SW 1271 (cell line): ENCODE measurements at places on chromosomes 13 and 19.

GRCh38 chr13:25890671-25891212 lies 161.1 kb downstream of the SHISA2 start:
- no peak for DNase-seq

DNA sequence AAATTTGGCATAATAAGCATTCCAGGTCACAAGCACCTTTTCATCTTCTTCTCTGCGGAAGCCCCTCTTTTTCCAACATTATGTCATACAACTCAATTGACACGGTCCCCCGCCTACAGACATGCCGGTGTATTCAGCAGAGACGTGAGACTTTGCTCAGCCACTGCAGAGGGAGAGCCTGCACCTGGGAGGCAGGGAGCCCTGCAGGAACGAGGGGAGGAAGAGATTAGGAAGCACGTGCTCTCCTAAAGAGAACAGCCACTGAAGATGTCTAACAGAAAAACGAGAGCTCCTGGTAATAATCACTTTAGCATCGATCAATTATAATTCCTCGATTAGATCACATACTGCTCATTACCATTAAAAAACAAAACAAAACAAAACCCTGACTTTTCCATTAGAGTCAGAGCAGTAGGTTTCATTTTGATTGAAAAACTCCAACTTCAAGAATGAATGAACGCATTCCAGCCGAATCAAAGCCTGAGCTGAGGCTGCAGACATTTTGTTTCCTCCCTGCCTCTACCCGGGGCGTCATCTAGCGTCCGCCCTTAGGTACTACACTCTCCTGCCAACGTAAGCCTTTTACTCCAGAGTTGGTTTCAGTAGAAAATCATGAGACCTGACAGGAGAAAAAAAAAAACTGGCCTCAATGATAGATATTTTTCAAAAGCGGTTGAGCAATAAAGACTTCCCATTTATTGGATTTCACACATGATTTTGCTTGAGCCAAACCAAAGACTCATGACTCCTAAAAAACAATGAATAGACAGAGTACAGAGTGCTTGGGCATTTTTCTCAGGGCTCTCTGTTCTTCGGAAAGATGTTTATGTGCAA lies 194.5 kb downstream of the KATNAL1 start:
- DNase-seq, result no peak

DNA sequence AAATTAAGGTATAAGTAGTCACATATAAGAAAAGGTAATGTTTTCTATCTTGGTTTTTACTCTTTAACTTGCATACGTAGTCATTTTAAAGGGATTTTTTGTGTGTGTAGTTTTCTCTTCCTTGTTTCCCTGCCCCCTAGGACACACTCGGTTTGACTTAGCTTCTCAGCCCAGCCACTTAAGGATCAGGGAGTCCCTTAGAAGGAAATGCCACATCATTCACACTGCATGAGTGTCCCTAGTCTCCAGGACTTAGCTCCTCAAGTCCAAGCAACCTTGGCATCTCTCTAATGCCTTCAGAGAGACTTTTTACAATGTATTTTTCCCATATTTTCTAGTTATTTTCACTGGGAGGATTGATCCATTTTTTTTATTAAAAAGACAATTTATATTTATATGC lies 1407.7 kb downstream of the EFNB2 start:
- no peak for DNase-seq

DNA sequence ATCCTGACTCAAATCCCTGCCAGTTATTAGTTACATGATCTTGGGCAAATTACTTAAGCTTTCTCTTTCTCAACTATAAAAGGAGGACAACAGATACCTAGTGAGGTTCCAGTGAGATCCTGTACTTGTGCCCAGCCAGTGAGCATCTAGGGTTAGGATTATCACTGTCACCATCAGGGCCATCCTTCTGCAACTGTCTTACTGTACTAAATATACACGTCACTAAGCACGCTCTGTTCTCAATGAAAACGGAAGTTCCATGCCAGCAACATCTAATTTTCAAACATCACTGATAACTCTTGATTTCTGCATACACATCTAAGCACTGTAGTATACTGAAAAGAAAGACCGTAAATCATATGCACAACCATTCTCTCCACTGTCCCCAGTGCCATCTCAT lies 70.0 kb downstream of the FOXO1 start:
- DNase-seq, result no peak

GRCh38 chr13:26509491-26509890 lies 48.0 kb upstream of the WASF3 start:
- DNase-seq, result no peak

DNA sequence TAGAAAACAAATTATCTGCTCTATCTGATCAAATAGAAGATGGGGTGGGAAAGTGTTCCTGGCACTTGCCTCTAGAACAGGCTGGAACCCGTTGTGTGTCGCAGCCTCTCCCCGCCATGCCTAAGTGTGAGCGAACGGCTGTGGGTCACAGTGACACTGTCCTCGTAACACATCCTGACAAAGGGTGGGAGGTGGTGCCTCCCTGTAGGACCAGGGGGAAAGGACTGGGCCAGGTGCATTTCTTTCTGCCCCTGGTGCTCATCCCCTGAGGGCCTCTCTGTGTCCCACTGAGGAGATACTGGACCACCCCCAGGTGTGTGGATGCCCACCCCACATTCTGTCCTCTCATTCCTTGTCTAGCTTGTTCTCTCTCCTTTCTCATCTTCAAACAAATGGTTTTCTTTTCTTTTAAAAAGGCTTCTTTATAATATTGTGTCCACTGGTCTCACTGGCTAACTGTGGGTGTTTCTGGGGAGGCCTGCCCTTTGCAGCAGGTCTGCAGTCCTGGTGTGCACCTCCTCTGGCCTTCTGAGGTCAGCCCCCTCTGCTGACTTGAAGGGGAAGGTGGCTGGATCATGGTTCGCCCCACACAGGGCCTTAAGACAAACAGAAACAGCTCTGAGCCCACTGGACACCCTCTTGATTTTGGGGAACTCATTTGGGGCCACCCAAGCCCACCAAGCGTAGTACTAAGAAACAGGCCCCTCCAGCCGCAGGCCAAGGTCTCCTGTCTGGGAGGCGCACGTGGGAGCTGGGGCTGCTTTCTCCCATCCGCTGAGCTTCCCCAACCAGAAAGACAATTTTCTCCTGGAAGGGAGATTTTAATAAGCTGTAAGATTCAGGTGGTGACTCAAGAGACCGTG lies 152.5 kb upstream of the SOX1 start:
- no peak for DNase-seq

DNA sequence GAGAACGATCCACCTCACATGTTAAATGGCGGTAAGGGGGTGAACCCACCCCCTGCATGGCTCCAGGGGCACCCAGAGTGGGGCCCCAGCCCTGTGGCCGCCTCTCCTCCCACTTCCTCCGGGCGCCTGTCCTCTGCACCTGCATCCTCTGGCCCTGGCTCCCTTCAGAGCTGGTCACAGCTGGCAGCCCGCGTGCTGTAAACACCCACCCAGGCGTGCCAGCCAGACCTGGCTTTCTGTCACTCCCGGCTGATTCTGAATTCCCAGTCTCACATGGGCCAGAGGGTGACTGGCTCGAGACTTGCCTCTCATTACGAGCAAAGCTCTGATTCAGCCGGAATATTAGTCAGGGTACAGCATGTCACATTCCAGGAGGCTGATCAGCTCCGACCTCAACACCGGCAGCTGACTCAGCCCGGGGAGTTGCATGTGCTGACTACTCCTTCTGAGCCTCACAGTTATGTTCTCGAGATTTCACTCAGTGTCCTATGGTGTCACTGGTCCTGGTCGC lies 75.1 kb downstream of the GNG7 start:
- DNase-seq, result peak; percentile 98

DNA sequence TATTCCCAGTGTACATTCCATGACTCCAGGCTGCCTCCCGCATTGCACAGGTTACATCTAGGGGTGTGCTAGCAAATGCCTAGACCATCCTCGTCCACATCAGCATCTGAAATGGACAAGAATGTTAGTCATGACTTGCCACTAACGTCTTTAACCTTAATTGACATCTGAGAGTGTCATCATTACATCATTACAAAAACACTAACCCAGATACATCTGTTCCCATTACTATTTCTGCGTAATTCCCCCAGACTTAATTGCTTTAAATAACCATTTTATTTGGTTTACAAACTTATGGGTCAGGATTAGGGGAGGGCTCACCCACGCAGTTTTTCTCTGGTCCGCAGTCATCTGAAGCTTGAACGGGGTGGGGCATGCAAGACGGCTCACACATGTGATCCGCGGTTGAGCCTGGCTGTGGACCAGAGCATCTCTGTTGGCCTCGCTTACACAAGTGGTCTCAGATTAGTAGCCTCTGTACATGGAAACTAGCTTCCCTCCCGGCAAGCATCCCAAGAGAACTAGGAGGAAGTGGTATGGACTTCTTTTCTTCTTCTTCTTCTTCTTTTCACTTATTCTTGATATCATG lies 15.9 kb downstream of the KL start:
- no peak for DNase-seq

- DNase-seq, result peak; percentile 4
These were observed 27.0 kb downstream of the OXGR1 start for GRCh38 chr13:96967248-96967745.

DNA sequence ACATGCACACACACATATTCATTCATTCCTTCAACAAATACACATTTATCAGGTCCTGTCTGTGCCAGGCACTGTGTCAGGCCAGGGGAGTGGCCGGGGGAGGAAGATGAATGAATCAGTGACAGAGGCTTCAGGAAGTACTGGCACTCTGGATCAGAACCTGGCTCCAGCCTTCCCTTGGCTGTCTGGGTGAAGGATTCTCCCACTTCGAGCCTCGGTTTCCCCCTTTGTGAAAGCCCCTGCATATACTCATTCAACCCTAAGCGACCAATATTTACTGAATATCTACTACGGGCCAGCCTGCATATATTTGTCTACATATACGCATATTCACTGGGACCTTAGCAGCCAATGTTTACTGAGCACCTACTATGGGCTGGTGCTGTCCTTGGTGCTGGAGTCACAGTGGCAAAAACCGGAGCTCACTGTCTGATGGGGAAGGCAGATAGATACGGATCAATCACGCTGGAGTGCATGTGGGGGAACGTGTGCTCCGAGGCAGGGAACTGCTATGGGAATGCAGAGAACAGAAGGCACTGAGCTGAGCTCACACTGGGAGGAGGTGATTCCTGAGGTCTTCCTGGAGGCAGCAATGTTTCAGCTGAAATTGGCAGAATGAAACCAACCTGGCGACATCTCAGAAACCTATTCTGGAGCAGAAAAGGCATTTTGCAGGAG lies 636 bp upstream of the ZNF579 start:
- DNase-seq, result no peak

DNA sequence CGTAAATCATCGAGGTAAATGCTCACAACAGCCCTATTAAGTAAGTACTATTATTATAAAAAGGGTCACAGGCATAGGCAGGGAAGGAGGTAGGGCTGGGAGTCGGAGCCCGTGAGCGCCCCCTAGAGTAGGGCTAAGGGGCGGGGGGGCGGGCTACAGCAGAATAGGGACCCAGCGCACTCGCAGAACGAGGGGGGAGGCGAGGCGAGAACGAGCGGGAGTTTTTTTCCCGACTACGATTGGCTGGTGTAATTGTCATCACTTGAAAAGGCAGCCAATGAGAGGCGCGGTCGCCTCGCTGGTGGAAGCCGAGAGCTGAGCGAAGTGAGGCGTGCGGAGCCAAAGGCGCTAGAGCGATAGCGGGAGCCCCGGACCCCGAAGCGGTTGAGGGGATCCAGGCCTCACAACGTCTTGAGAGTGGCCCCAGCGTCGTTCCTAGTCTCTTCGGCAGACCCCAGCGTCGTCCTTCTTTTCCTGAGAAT lies 24.2 kb downstream of the KEAP1 start:
- DNase-seq, result peak; percentile 90

GRCh38 chr13:50085063-50085462 lies 69.8 kb downstream of the KCNRG start:
- no peak for DNase-seq

GRCh38 chr13:74077792-74078191 lies 56.4 kb downstream of the KLF12 start:
- DNase-seq, result no peak

DNA sequence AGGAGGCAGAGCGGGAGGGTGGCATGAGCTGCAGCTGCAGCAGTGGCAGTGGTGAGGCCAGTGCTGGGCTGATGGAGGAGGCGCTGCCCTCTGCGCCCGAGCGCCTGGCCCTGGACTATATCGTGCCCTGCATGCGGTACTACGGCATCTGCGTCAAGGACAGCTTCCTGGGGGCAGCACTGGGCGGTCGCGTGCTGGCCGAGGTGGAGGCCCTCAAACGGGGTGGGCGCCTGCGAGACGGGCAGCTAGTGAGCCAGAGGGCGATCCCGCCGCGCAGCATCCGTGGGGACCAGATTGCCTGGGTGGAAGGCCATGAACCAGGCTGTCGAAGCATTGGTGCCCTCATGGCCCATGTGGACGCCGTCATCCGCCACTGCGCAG lies 2.0 kb downstream of the EGLN2 start:
- DNase-seq, result no peak

- no peak for DNase-seq
These were observed 68.8 kb downstream of the CHST8 start for GRCh38 chr19:33690378-33691029.

DNA sequence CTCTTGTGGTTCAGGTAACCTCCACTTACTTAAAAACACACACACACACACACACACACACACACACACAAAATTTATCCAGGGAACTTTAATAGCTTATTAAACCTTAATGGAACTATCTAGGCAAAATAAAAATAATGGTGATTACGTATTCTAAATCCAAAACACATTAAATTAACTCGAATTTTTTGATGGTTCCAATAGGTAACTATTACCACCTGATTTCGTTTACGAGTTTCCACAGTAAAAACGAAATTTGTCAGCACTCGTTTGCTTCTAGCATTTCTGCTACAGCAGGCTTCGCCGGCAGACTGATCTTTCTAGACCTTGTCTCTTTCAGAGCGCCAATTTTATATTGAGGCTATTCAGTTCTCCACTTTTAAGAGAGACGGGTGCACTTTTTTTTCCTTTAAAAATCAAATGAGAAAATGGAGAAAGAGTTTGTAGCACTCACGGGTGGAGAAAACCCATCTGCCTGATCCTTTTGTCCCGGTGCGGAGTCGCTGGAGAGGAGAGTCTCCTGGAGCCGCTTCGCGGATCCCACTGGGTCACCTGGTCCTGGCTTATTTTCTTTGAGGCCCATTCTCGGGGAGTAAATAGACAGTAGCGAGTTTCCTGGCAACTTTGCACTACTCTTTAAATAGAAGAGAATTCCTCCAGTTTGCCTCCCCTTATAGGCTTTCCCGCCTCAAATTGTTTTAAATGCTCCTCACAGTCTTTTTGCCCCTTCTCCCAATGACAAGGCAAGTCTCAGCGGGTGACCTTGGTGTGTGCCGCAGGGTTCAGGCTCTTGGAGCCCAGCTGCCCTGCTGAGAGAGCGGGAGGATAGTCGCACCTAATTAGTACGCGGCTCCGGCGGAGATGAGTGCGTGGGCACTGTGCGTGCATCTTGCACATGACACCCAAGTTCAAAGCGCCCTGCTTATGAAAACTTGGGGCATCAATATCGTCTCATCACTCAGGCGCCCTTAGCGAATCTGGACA lies 117.0 kb downstream of the KCNRG start:
- DNase-seq, result no peak

GRCh38 chr19:52638601-52639000 lies 446 bp upstream of the ZNF83 start:
- DNase-seq, result peak; percentile 48
